ENCODE measurements at places on chromosomes 6 and 20.
A peak's percentile ranks its signal among the peaks of the same experiment; 100 is the strongest.

- no peak for DNase-seq
Measured at GRCh38 chr6:148451690-148452089, 109.1 kb downstream of the SASH1 start.

GRCh38 chr20:49610691-49611538, 43.0 kb upstream of the PTGIS start:
- peak; percentile 72 for DNase-seq

- no peak for DNase-seq
Measured at GRCh38 chr20:49867453-49868215, 47.7 kb downstream of the SPATA2 start.

- DNase-seq: no peak
Measured at GRCh38 chr6:80183019-80183795, 76.7 kb downstream of the BCKDHB start.

DNA sequence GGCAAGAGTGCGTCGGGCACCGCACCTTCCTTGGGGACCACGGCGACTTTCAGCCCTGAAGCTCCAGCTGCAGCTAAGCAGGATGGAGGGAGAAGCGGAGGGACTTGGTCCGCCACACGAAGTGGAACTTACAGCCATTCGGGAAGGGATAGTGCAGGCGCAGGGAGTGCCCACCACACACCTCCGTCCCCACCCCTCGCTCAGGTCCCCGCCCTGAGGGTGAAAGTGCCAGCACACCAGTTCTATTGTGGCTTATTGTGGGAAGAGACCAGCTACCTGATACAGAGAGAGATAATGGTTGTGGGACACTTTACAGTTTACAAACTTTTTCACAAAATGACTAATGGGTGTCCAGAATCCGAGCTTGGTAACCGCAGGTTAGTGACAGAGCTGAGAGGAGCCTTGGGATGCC, 76.1 kb downstream of the IRF4 start:
- DNase-seq: no peak

GRCh38 chr6:159014406-159014805, 14.4 kb upstream of the RSPH3 start:
- DNase-seq: no peak

DNA sequence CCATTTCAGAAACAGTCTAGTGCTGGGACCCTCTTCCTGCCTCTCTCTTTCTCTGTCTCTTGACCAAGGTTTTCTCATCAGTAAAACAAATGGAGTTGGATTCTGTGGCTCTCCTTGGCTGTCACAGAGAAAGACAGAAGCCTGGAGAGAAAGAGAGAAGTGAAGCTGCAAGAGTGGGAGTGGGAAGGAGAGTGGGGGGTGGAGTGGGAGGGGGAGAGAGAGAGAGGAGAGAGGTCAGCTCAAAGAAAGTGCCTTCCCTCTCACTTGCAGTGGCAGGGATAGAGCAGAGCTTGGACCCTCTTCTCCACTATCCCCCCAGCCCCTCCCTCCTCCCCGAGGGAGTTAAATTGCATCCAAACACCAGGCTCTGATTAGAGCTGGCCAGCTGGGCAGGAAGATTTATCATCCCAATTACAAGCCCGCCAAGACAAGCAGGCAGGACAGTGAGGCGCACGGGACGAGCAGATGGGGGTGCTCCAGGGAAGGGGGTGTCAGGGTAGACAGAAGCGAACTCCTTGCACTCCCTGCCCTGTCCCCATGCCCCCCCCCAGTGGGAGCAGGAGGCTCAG, 74.3 kb downstream of the CD40 start:
- no peak for DNase-seq

- DNase-seq: peak; percentile 49
Measured at GRCh38 chr6:42978487-42978838, 518 bp downstream of the PEX6 start.

DNA sequence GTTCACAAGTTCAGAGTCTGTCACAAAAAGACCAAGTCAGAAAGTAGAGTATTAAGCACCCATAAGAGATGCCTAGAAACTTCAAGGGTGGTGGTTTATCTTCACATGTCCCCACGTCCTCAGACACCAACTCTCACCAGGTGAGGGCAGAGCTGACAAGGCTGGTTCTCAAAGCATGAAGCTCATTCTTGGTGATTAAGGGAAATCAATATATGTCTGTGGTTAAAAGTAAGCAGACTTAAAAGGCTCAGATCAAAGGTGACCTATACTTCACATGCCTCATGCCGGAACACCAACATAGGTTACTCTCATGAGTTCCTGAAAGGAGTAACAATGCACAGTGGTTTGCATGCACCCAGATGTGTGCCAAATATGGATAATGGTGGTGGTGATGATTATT, 27.0 kb downstream of the IL17A start:
- no peak for DNase-seq

DNA sequence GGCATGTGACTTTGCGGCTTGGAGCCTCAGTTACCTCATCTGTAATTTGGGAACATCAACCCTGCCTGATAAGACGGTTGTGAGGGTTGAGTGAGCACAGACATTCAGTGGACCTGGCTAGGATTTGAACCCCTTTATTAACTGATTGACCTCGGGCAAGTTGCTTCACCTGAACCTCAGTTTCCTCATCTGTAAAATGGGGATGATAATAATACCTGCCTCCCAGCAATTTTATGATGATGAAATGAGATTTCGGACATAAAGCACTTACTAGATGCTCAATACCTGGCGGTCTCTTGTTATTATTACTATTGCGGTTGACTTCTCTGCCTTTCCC, 51.5 kb downstream of the CEBPB start:
- no peak for DNase-seq

- no peak for DNase-seq
Measured at GRCh38 chr6:76774781-76775384, 688.4 kb downstream of the HTR1B start.

DNA sequence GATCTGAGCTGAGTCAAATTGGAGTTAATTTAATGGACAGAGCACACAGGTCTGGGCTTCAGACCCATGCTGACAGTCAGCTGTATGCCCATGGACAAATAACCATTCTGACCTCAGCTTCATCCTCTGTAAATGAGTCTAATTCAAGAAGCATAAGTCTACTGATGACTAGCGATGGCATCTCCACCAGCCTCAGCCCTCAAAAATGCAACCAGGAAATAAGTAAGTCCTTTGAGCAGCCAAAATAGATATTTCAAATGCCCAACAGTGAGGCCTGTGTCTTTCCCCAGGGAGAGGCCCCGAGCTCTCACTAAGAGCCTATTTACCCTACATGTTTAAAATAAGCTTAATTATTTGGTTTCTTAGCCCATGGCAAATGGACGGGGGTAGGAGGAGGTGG, 114.2 kb upstream of the MTHFD1L start:
- no peak for DNase-seq

- DNase-seq: no peak
Measured at GRCh38 chr20:57724610-57725405, 15.0 kb upstream of the PMEPA1 start.

- no peak for DNase-seq
Measured at GRCh38 chr20:41175727-41176330, 38.5 kb downstream of the PLCG1 start.

DNA sequence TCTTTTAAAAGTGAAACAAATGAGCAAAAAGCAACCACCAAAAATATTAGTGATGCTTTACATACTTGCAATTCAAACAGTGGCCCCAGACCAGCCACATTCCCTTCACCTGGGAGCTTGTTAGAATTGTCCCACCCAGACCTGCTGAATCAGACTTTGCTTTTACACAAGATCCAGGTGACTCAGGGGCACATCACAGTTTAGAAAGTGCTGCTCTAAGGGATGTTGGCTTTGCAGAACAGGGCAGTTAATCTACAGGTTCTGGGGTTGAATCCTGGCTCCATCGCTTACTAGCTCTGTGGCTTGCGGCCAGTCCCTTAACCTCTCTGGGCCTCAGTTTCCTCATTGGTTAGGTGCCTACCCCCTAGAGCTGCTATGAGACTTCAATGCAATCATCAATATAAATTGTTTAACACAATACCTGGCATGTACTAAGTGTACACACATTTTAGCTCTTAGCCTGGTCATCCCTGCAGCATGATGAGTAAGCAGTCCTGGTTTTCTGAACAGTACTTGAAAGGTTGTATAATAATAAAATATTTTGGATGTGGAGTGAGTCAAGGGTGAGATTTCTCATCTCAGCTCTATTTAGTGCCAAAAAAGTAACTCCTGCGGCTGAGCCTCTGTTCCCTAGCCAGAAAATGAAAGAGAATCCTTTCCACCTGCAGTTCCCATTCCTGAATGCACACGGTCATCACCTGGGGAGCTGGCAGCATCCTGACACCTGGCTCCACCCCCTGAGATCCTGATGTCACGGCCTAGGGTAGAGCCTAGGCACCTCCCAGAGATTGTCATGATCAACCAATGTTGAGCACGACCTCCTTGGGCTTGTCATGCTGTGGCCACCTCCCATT, 162.7 kb downstream of the ANKRD60 start:
- DNase-seq: no peak

- peak; percentile 68 for DNase-seq
Measured at GRCh38 chr6:15441215-15441868, 195.5 kb downstream of the JARID2 start.

DNA sequence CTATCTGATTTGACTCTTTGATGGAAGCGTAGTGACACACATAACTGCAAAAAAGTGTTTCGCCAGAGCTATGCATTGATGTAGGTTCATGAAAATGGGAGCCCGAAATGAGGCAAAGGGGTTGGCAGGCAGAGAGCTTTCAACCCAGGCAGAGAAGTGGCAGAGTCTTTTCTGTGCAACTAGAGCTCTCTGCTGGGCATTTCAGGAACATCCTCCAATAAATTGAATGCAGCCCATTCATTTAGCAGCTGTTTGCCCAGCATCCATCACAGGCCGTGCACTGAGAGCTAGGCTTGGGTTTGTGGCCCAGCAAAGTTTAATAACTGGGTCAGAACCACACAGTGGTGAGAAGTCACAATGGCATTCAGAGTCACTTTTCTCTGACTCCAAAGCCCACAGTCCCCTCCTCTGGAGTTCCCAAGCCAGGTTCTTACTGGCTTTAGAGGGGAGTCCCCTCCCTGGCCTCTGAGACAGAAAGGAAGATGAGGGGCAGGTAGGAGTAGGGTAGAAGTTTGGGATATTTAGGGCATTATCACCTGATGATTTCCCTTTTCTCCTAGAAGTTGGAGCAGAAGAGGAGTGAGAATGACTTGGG, 31.8 kb upstream of the ELMO2 start:
- peak; percentile 39 for DNase-seq

GRCh38 chr6:16619777-16620176, 141.5 kb downstream of the ATXN1 start:
- DNase-seq: no peak

DNA sequence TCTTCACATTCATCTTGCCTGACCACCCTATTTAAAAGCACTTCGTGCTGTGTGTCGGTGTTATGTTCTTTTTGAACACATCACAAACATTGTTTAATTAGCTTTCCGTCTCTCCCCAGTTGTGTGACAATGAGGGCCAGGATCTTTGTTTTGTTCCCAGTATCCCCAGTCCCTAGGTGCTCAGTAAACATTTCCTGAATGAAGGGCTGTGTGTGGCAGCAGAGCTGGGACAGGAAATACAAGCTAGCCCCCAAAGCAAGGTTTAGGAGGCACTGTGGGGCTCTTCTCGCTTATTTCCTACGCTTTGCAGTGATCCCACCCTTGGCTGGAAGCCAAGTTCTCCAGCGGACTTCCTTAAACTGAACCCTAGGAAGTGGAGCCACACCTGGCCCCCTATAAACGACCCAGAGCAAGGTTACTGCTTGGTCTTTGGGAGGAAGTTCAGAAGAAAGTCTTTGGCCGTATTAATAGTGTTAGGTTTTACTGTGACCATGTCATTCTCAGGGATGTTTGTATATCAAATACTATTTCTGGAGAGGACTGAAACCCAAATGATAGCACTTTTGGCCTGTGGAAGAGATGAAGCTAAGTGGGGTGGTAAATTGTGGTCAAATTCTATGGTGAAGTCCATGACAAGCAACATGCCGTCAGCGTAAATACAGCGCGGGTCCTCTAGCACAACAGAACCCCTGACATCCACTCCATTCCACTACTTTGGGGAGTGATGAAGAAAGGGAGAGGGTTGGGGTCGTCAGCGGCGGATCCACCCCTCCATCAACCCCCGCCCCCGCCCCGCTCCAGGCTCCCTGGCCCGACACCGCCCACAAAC, 570 bp upstream of the FANCE start:
- DNase-seq: no peak

DNA sequence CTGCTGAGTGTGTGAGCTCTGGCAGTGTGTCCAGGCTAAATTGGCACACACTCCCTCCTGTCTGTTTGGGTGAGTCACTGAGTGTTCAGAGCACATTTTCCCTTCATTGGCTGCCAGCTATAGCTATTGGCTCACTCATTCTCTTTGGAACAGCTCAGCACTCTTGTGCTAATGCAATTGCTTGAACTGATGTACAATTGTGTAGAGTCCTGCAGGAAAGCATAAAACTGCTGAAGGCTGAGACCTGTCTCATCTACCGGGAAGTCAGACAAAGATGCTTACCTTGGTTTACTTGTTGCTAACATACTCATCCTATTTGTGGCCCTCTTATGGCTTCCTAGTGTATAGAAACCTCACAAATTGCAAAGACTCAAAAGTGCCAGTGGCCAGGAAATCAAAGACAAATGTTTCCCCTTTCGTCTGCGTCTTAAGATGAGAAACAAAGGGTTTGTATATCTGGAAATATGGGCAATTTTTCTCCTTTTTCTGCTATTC, 351.0 kb downstream of the BCKDHB start:
- peak; percentile 92 for DNase-seq

GRCh38 chr6:20827798-20828197, 293.5 kb downstream of the CDKAL1 start:
- DNase-seq: no peak

DNA sequence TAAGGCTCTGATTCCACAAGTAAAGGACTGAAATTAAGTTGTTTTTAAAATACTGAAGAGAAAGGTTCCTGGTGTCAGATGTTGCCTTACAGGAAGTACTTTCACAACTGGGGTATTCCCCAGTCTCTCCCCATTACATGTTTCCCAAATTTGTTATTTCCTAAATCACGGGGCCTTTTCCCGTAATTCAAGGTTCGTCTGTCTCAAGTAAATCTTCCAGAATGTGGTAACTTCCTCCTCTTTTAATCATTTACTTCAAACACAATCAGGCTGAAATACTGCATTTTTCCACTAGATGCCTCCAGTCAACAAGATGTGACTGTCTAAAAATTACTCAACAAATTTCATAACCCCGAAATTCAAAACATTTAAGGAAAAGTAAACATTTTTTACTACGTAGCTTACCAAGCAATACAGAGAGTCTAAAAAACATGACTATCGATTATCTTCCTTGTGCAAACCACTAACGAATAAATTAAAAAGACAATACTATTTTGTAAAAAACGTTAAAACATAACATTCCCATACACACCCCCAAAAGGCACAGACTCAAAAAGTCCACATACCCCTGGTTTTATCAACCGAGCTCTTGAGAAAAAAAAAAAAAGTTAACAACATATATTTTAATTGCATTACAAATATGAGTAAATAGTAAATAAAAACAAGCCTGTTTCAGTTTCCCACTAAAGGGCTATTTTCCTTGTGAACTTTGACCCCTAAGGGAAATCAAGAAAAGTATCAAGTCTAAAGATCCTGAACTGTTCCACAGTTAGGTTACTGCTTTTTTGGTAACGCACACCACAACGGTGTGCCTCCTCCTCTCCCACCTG, 1.7 kb downstream of the SOD2 start:
- no peak for DNase-seq

Measured in right hindlimb (tissue), 1 donor.